Activated T-cell treated with anti-CD3 and anti-CD28 coated beads, Interleukin-2, amount 50 U/mL, for 48 hours (primary cell): ENCODE measurements at places on chromosomes 4 and X.

DNA sequence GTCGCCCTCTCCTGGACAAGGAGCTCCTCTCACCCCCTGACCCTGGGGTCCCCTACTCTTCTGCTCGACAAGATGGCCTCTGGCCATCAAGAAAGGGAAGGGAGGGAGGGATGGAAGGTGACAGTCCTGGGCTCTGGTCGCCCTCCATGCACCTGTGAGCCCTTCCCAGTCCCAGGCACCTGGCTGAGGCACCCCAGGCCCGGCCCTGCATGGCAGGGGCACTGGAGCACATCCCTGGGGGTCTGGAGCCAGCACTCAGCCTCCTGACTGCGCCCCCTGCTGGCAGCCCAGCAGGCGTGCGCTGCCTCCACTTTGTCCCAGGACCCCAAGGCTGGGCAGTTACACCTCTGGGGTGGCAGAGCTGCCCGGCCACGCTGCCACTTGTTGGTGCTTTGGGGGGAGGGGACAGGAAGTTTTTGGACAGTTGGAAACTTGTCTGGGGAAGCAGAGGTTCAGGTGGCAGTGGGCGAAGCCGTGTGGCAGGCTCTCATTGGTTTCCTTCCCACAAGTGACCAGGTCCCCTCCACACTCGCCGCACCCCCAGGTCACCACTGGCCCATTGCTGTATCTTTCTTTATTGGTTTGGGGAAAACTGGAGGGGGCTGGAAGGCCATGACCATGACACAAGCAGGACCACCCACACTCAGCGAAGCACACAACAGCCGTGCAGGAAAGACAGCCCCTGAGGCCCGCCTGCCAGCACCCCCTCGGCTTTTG, 4.3 kb downstream of the PNCK start:
- DNase-seq = peak; percentile 73

DNA sequence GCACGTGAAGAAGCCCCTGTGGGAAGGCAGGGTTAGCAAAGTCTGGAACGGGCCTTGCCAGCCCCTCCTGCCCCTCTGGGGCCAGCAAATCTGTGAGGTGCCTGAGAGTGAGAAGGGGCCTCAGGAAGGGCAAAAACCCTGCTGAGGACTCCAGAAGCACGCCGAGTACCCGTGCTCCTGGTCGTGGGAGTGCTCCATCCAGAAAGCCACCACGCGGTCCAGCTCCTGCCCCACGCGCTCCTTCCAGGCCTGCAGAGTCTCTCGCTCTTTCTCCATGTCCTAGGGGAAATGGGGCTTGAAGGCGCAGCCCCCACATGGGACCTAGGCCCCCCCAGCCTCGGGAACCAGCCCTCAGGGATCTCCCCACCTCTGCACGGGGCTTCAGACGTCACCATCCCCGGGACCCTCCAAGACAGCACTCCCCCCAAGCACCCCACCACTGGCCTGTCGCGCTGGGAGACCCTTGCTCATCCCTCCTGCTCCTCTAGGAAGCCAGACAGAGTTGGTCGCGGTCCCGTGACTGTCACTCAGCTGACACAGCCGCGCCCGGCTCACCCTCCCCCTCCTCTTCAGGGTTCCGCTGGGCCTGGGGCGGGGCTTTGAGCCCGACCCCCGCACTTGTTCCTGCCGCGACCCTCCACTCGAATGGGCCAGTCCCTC, at the start of gene RENBP:
Gene RENBP, minus strand, starts transcription at position 504 of the 660 bp plus-strand sequence. Its CDS starts 33 bp downstream, at position 471.
- peak; percentile 53 for DNase-seq

DNA sequence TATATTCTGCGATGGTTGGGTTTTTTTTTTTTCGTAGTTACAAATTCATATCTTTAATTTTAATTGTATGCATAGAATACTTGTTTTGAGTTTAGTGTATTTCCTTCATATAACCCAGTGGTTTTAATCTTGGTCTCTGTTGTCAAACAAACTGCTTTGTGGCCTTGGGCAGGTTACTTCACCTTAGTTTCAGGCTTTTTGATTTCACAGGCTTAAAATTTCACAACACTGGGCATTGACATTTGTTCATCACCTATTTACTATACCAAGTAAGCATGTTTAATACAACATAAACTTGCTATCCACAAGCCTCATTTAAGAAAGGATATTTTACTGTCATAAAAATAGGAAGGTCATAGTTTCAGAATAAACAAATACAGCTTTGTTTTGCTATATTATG, 14.7 kb downstream of the RAPGEF2 start:
- DNase-seq = no peak

DNA sequence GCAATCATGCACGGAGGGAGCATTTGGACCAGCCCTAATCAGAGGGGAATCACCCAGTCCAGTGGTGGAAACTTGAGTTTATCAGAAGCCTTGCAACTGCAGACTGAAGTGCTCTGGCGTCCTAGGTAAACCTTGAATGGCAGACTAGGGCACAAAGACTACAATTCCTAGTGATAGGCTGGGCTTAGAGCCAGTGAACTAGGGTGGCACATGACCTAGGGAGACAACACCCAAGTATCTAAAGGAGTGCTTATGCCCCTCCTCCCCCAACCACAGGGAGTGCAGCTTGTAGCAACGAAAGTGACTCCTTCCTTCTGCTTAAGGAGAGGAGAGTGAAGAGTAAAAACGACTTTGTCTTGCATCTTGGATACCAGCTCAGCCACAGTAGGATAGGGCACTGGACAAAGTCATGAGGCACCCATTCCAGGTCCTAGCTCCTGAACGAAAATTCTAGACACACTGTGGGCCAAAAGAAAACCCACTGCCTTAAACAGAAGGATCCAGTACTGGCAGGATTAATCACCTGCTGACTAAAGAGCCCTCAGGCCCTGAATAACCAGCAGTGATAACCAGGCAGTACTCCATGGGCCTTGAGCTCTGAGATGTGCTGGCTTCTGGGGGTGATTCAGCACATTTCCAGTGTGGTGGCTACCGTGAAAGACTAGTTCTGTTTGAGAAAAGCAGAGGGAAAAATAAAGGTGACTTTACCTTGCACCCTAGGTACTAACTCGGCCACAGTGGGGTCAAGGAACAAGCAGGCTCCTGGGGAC, 58.7 kb upstream of the STARD8 start:
- no peak for DNase-seq

DNA sequence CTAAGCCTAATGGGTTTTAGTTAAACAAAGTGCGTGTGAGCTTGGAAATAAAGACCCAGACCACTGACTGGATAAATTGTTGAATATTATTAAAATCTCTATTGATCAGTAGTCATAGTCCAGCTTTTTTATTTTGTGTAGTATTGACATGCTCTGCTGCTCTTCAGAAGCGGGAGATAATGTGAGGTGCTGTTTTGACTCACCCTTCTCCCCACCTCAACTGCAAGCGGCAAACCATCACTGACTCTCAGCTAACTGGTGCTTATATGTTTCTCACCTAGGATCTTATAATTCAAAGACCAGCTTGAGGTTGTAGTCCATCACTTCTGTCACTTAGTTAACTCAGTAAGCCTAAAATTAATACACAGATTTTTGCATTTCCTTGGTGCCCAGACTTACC, 72.2 kb downstream of the COMMD8 start:
- no peak for DNase-seq
